Stimulated activated CD4-positive, alpha-beta T cell treated with anti-CD3 and anti-CD28 coated beads, Interleukin-15, amount 100 ng/mL, for 1 hour (primary cell): ENCODE measurements at places on chromosomes 11 and 22.

- no peak for DNase-seq
These were observed 348.1 kb downstream of the ETS1 start for GRCh38 chr11:128239306-128239705.

DNA sequence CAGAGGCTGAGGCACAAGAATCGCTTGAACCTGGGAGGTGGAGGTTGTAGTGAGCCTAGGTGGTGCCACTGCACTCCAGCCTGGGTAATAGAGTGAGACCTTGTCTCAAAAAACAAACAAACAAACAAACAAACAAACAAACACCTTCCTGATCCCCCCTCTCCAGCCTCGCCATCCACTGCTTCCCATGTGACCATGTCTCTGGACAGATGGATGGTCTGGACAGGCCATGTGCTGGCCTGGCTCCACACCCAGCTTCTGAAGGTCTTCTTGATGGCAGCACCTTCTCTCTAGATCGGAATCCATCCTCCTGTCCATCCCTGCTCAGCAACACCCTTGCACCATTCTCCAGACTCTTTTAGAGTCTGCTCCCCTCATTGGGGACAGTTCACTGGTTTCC, 10.7 kb upstream of the PEX26 start:
- DNase-seq: no peak

DNA sequence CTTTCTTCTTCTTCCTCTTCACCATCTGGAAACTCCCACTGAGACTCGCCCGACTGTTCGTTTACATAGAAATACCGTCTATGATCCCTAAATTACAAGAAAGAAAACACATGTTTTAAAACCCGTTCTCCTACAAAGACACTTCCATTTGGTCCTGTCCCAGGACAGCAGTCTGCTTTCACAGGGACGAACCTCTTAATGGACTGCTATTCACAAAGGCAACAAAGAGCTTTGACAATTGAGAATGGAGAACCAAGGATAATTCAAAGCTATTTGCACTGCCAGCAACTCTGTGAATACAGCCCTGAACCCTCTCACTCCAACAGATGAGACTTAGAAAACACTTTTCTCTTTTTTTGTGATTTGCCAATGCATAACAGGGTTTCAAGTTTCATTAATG, 16.3 kb upstream of the AGBL2 start:
- DNase-seq: no peak

- DNase-seq: no peak
These were observed 23.0 kb upstream of the TRAF6 start for GRCh38 chr11:36532941-36533601.

DNA sequence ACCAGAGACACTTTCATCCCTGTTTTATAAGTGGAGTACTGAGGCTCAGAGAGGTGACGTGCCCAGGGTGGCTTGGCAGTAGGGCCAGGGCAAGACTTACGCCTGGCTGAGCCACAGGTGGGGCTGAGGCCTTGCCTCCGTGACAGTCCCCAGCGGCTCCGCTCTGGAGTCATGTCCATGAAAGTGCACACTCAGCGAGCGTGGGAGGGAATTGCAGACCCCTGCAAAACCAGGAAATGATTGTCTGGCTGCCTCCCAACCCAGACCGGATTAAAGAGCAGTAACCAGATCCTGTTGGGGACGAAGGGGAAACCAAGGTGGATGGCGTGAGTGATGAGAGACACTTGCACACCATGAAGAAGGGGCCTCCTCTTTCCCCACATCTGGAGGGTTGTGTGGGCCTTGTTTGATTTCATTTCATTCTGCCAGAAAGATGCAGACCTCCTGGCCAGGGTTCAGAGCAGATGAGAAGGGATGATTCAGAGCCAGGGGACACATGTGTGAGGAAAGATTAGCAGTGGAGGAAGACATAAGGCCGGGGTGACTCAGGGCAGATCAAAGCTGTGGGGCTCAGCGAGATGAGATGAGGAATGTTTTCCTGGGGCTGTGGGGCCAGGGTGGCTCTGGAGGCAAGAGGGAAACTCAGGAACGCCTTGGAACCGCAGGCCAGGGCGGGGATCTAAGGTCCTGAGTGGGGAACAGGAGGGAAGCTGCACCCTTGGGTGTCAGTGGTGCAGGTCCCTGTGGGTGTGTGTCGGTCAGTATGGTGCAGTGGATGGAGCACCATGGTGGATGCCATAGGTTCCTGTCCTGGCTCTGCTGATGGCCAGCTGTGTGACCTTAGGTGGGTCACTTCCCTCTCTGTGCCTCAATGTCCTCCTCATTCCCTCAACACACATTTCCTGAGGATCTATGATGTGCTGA, 29.9 kb upstream of the LRRC32 start:
- DNase-seq: no peak

DNA sequence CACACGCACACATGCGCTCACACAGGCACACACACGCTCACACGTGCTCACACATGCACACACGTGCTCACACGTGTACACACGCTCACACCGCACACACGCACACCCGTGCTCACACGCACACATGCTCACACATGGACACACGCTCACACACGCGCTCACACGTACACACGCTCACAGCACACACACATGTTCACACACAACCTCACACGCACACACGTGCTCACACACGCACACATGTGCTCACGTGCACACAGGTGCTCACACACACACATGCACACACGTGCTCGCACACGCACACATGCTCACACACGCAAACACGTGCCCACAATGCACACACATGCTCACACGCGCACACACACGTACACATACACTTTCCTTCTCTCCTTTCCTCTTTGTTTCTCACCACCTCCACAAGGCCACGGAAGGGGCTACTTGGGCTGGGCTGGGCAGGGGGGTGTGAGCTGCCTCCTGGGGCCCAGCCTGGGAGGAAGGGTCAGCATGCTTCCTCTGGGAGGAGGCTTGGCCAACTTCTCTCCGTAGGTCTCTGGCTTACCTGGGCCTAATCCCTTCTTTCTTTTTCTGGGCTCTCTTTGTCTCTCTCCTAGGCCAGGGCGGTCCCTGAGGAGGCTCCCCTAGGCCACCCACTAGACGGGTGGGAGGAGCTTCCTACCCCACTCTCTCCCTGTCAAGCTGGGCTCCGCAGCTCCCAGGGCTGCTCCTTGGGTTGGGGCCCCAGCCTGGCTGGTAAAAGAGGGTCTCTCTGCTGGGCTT, 34.5 kb upstream of the PARVG start:
- DNase-seq: no peak
